Stimulated activated CD4-positive, alpha-beta T cell treated with anti-CD3 and anti-CD28 coated beads, Interleukin-12 subunit alpha, Interleukin-12 subunit beta, amount 100 ng/mL, for 24 hours (primary cell): ENCODE measurements at places on chromosomes 6 and 20.

DNA sequence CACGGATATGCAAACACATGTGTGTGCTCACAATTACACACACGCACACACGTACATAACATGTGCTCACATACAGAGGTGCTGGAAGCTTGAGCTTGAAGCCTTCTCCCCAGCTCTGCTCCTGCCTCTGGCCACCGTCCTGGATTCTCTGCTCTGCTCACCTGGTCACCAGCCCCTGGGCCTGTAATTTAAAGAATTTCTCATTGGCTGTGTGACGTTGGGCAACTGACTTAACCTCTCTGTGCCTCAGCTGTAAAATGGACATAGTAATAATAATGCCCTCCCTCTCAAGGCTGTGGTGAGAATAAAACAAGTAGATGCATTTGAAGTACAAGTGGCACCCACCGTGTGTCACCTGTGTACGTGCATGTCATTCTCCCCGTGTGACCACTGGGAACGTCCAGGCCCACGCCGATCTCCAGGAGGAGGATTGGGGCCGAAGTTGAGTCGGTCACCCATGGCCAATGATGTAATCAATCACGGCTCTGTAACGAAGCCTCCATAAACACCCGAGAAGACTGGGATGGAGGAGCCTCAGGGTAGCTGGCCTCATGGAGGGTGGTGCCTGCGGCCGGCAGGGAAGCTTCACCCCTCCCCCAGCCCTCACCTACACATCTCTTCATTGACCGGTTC lies 160.9 kb upstream of the AFDN start:
- DNase-seq: no peak

- no peak for DNase-seq
These were observed 125.3 kb downstream of the GRM1 start for GRCh38 chr6:146154197-146154596.

GRCh38 chr20:60232380-60232779 lies 274.2 kb downstream of the CDH26 start:
- no peak for DNase-seq

- no peak for DNase-seq
These were observed 229.2 kb downstream of the PRL start for GRCh38 chr6:22067671-22068070.

- no peak for DNase-seq
These were observed 17.2 kb upstream of the FOXA2 start for GRCh38 chr20:22601361-22602141.

DNA sequence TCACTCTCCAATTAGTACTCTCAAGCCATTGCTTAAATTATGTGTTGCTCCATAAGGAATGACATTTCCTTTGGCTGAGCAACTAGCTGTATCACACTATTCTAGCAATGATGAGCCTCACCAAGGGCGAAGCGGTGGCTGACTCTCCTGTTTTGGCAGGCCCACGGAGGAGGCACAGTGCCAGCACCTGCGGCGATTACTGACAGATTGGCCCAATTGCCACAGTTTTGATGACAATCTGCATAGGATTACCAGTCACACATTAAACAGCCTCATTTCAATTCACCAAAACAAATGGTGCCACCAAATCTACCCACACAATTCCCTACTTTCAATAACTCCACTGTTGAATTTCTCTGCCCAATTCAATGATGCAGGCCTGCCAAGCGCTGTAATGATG lies 286.9 kb downstream of the PTPRK start:
- DNase-seq: no peak

DNA sequence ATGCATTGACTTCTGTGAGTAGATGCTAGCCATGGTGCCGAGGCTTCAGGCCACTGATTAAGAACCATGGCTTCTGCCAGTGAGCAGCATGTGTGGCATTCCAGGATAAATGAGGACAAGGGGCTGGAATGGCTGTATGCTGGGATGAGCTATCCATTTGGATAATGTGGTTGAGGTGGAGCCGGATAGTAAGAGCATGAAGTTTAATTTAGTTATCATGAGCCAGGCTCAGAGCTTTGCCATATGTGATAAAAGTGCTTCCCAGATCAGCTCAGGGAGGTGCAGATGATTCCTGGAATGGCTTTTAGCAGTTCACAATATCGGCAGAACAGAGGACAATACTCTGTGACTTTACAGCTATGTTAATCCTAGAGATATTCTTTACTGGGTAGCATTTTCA lies 34.6 kb upstream of the RNF8 start:
- DNase-seq: no peak

GRCh38 chr6:43285832-43286231 lies 12.2 kb upstream of the SLC22A7 start:
- no peak for DNase-seq

DNA sequence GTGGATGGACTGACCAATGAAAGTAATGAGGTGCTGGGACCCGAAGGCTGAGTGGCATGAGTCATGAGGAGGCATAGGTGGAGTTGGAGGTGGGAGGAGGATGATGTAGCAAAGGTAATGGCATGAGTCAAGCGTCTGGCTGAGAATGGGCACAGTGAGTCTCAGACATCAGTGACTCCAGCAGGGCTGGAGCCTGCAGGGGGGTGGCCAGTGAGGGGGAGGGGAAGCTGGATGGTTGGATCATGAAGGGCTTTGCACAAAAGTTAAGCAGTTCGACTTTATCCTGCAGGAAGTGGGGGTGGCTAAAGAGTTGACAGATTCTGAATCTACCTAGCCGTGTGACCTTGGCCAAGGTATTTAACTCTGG lies 99.0 kb upstream of the IYD start:
- DNase-seq: no peak

DNA sequence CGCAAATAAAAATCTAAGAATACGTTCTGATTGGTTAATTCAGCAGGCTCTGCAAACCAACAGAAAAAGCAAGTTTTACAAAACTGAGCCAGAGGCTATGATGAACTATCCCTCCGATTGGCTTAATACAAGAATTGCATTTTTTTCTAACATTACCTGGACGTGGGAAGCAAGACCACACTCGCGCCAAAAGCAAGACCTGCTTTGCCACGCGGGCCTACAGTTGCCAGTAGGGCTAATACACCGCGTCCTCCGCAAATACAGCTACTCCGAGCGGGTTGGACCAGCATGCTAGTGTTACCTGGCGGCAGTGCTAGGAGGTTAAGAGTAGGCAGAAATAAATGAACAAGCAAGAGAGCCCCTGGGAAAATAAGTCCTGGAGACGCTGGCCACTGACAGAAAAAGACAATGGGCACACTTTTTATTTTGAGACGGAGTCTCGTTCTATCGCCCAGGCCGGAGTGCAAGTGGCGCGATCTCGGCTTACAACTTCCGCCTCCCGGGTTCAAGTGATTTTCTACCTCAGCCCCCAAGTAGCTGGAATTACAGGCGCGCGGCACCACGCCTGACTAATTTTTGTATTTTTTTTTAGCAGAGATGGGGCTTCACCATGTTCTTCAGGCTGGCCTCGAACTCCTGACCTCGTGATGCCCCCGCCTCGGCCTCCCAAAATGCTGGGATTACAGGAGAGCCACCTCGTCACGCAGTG lies 131.9 kb upstream of the BTN3A2 start:
- DNase-seq: no peak

GRCh38 chr20:25072226-25072811 lies 9.6 kb downstream of the VSX1 start:
- no peak for DNase-seq

DNA sequence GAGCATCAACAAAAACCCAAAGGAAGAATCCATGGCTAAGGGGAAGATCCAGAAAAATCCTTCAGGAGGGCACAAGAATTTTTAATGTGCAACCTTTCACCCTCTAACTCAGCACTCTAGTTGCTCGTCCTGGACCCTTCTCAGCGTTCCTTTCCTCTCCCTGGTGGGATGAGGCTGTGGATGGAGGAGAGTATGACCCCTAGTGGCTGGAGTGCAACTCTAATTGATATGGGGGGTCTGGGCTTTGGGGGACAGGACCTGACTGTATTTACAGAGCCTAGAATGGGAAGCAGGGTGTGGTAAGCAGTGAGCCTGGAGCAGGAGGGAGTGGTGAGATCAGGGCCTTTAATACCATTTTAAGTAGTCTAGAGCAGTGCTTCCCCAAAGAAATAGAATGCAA lies 83.9 kb upstream of the CEP85L start:
- no peak for DNase-seq

DNA sequence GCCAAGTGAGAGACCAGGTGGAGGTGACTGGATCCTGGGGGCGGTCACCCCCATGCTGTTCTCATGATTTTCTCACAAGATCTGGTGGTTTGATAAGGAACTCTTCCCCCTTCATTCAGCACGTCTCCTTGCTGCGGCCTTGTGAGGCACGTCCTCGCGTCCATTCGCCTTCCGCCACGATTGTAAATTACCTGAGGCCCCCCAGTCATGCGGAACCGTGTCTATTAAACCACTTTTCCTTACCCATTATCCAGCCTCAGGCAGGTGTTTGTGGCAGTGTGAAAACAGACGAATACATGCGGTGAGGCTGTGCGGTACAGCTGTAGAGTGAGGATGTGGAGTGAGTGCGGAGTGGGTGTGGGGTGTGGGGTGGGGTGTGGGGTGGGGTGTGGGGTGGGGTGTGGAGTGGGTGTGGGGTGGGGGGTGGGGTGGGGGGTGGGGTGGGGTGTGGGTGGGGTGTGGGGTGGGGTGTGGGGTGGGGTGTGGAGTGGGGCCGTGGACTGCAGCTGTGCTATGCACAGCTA lies 12.1 kb upstream of the NTSR1 start:
- DNase-seq: no peak

GRCh38 chr6:3001773-3002293 lies 2.1 kb downstream of the NQO2 start:
- no peak for DNase-seq
